ENCODE measurements at places on chromosomes 11 and 22.

DNA sequence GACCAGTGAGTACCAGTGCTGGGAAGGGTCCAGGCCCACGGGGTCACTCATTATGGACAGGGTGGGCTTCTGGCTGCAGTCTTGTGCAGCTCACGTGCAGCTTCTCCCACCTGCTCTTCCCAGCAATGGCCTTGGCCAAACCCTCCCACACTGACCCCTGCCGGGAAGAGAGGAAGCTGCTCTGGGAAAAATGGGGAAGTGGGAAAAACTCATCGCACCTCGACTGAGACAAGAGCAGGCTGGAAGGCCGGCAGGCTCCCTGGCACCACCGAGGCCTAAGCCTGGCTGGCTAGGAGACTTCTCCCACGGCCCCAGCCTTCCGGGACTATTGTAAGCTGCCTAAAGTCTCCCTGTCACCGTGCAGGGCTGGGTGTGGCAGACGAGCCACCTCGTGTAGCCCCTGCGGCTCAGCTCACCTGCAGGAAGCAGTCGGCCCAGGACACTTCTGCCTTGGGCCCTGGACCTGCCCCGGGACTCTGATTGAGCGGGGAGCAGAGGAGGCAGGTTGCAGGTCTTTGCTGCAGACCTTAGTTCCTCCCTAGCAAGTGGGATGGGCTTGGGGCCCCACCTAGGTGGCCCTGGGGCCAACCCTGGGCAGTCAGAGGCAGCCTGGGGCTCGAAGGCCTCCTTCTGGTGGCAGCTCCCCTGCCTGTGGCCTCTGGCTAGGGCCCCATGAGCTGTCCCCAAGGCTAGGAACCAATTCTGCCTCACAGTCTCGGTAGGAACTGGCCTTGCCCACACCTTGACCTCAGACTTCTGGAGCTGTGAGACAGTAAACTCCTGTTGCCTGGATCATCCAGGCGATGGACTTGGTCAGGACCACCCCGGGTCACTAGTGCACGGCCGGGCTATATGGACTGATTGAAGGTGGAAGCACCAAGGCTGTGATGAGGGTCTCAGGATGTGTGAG lies 23.1 kb downstream of the MRGPRG start:
- DNase-seq, result no peak

- DNase-seq, result no peak
These were observed 599 bp upstream of the PPP2R1B start for GRCh38 chr11:111766834-111767142.

DNA sequence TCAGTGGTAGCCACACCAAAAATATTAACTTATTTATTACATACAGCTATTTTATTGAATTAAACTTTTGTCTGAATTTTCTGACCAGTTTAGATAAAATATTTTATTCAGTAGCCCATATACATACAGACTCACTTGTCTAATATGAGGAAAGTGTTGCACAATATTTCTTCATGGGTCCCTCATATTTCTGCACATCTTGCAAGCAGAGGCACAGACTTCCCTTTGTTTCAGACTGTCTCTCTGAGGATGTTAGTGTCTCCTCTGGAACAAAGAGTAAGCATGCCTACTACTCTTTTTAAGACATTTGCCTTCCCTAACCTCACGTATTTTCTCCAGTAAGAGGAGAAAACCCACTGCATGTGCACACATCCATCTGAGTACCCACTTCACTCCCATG lies 81.2 kb downstream of the OR5AK2 start:
- DNase-seq, result no peak

DNA sequence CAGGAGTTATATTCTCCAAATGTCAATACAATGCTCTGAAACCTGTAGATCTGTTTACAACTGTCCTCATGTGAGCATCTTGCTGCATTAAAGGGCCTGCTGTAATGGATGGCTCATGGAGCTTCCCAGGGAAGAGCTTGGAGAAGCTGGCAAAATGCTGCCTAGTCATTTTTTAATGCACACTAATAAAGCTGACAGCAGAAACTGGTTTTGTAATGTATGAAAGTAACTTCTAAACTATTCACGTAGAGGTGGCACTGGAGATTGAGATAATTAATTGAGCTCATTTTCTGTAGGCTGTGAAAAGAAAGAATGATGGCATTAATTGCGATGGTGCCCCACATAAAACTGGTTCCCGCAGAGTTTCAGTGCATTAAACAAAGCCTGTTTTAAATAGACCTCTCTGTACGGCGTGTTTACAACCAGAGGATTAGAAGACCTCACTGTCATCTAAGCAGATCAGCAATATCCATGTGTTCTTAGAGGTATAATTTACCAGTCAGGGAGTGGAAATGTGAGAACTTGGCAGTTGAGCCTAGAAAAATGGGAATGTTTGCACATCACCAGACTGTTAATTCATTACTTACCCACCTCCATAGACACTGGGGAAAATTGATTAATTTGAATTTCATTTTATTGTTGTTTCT lies 16.0 kb downstream of the POLA2 start:
- DNase-seq, result no peak

DNA sequence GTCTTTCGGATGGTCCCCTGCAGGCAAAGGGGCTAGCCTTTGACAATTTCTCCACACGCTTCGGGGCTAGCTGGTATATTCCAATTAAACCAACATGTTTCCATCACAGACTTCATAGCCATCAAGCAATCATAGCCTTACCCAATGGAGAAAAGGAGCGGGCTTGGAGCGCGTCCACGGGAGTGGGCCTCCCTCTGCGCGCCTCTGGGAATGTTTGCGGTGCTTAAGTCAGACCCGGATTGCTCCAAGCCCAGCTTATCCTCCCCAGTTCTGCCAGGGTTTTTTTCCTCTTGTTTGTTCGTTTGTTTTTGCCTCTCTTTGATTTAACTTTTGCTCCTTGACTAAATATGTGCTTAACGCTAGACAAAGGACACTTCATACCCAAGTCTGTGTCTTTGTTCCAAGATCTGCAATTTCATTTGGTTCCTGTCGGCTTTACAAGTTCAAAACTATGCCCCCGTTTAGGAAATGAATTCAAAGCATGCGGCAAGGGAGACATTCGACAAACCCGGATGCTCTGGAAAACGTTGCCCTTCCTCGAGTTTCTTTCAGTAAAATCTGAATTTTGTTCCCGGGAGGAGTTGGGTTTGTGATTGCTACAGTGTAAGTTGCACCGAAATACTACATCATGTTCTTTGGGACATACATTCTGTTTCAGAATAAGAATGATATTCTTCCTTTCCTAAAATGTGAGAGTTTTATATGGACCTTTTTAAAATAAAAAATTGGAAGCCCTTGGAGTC lies 1.0 kb upstream of the GLB1L2 start:
- DNase-seq, result no peak

GRCh38 chr11:69131644-69132300 lies 24.0 kb upstream of the SMIM38 start:
- DNase-seq, result no peak
